ENCODE measurements at places on chromosomes 3 and 15.

GRCh38 chr15:56524915-56525314, 60.0 kb upstream of the MNS1 start:
- no peak for DNase-seq

- DNase-seq, result no peak
These were observed 39.1 kb downstream of the PRTG start for GRCh38 chr15:55703873-55704301.

DNA sequence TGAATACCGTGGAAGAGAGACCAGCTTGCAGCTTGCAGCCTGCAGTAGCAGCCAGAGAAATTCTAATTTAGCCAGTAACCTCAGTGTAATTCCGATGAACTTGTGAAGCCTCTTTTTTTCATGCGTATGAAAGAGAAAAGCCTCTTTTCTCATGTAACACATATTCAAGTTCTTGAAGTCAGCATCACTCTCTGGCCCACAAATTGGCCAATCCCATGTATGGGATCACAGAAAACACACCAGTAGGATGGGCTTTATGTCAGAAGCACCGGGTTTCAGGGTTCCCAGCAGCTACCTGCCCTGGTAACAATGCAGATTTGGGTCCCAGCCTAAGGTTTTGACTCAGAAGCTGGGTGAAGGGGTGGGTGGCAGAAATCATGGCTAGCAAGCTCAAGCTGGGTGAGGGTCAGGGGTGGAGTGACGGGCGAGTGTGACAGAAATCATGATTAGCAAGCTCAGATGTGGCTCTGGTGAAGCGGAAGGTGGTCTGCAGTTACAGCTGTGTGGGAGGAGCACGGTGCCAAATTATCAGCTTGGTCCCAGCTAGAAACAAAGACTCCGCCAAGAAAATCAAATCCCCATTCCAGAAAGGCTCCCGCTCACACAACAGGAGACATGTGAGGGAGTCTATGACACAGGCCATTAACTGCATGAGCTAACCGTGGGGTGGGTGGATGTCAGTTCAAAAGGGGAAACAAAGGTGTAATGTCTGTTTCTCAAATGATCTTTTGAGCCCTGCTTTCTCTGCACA, 86.6 kb downstream of the SNRK start:
- no peak for DNase-seq

DNA sequence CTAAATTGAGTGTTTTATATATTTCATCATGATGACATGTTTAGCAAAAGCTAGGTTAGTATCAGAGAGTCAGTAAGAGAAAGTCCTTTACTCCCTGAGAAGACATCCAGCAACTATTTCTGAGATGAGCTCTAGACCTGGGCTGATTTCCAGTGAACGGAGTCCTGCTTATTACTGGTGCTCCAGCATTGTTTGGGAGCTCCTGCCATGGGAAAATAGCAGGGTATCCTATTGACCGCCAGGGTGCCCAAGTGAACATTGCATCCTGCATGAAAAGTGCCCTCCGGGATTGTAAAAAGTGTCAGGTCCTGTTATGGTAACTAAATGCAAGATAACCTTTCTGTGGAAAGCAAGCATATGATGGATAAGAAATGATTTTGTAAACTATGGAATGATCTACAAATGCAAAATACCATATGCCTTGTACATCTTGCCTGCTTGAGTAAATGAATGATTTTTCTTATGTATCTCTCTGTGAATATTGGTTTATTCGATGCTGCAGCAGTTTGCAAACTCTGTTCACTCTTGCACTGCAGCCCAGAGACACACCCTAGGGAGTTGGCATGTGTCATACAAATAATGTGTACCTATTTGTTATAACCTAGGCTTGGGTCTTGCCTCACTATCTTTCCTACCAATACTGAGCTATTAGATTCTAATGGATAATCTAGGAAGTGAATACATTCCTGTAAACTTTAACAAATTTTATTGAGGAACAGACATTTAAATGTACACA, 96.7 kb downstream of the IL5RA start:
- no peak for DNase-seq

DNA sequence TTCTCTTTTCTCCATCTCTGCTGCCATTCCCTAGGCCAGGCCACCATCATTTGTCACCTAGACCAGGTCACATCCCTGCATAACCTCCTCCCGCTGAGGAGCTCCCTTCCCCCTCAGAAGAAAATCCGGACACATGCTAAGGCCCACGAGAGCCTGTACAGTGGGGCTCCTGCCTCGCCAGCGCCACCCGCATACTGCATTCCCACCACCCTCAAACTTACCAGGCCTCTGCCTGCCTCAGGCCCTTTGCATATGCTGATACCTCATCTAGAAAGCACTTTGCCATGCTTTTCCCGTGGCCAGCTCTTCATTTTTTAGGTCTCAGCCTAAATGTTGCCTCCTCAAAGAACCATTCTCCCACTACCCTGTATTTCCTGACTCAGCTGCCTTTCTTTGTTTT, 220.1 kb upstream of the CTDSPL start:
- no peak for DNase-seq

All from activated CD4-positive, alpha-beta T cell treated with anti-CD3 and anti-CD28 coated beads, Interleukin-2, Interleukin-6, amounts not matched to agents 100 ng/mL and 50 ng/mL, durations not matched to agents 16 hours and 8 hours (primary cell).